NCI-H1436 treated with DMSO at 0.1 percent for 48 hours (cell line): ENCODE measurements at places on chromosomes 12 and 14.

GRCh38 chr14:29421156-29421728 is 506.4 kb downstream of the PRKD1 start:
- DNase-seq: no peak

- no peak for DNase-seq
Measured at GRCh38 chr14:81234278-81234677, 13.5 kb upstream of the GTF2A1 start.

- peak; percentile 65 for DNase-seq
Measured at GRCh38 chr14:60760644-60761364, 26.2 kb downstream of the MNAT1 start.

DNA sequence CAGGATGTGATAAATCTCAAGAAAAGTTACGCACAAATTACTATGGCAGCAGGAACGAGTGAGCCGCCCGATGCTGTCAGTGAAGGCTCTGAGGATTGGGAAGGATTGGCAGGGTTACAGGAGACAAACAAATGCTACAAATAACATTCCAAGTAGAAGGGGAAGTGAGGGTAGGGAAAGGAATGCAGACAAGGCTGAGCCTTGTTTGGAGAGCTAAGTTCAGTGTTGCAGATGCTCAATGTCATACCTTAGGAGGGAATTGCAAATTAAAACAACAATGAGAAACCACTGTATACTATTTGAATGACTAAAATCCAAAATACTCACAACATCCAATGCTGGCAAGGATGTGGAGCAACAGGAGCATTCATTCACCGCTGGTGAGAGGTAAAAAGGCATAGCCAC is 1.3 kb downstream of the CLEC9A start:
- no peak for DNase-seq

DNA sequence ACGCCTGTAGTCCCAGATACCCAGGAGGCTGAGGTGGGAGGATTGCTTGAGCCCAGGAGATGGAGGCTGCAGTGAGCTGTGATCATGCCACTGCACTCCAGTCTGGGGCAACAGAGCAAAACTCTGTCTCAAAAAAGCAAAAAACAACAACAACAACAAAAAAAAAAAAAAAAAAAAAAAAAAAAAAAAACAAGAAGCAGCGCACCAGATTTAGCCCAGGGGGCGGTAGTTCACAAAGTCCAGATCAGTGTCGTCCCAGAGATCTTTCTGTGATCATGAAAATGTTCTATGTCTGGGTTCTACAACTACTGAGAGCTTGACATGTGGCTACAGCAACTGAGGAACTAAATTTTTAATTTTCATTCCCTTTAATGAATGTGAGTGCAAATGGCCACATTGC is 27.4 kb downstream of the OAS2 start:
- DNase-seq: no peak

DNA sequence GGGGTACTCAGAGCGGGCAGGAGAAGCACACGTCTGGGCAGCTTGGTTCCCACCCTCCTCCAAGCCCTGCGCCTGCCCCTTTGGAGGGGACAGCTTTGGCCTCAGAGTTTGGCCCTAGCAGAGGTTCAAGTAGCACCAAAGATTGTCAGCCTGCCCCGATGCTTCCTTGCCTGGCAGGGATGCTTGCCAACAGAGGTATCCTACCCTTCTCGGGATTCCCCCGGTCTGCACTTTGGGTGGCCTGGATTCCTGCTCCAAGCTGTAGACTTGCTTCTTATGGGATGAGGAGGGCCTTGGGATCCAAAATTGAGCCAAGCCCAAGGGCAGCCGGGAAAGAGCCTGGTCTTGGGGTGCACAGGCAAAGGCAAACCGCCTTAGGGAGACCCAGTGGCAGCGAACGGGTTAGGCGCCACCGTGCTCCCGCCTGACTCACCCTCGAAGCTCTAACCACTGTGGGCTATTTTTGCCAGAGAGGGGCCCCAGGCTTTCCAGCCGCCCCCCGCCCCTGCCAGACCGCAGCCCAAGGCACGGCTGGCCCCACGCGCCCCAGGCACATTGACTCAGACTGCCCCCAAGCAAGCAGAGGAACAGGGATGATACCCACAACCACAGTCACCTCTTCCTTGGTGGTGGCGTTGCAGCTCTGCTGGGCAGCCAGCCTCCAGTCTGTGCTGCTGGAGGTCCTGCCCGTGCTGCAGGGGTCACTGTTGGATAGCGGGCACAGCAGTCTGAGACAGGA is 847 bp upstream of the WNT10B start:
- DNase-seq: no peak

DNA sequence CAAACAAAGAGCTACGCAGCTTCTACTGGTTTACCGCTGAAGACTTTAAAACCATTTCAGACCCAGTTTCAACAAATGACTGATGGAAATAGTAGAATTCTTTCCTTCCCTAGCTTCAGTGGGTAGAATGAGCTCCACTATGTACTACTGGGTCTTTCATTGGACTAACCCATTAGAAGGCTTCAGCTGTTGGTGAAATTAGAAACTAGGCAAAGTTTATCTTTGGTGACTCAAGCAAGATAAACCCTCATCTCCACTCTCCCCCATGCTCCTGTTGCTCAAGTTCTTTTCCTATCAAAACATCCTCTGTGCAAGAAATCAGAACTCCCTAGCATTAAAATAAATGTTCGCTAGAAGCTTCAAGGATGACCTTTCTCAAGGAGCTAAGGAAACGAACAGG is 159.2 kb downstream of the PAWR start:
- no peak for DNase-seq

- no peak for DNase-seq
Measured at GRCh38 chr14:94600148-94600545, 12.0 kb upstream of the SERPINA3 start.

DNA sequence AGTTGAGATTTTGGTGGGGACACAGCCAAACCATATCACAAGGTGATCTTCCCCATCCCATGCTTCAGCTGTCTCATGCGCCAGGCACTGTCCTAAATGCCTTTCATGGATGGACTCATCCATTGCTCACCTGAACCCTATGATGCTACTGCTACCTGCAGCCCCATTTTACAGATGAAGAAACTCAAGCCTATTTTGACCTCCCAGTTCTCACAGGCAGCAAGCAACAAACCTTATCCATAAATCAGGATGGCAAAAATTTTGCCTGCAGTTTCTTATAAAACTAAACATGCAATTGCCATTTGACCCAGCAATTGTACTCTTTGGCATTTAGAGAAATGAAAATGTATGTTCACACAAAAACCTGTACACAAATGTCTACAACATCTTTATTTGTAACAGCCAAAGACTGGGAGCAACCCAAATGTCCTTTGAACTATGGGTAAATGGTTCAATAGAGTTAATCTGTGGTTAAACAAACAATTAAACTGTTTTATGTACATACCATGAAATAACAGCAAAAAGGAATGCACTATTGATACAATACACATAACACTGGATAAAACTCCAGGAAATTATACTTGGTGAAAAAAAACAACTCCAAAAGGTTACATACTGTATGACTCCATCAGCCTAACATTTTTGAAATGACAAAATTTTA is 2.6 kb downstream of the NT5DC3 start:
- DNase-seq: no peak
